ENCODE measurements at places on chromosomes 2 and 18.

GRCh38 chr18:45974088-45974536, 7.0 kb upstream of the EPG5 start:
- no peak for DNase-seq

GRCh38 chr2:159149747-159150146, 136.8 kb downstream of the WDSUB1 start:
- DNase-seq, result no peak

GRCh38 chr2:192254444-192254843, 59.7 kb upstream of the TMEFF2 start:
- DNase-seq, result no peak

GRCh38 chr18:1020731-1021344, 116.2 kb downstream of the ADCYAP1 start:
- no peak for DNase-seq

GRCh38 chr2:171991027-171991426, 8.7 kb upstream of the METAP1D start:
- no peak for DNase-seq

GRCh38 chr18:40152859-40153258, 1802.2 kb upstream of the PIK3C3 start:
- no peak for DNase-seq

DNA sequence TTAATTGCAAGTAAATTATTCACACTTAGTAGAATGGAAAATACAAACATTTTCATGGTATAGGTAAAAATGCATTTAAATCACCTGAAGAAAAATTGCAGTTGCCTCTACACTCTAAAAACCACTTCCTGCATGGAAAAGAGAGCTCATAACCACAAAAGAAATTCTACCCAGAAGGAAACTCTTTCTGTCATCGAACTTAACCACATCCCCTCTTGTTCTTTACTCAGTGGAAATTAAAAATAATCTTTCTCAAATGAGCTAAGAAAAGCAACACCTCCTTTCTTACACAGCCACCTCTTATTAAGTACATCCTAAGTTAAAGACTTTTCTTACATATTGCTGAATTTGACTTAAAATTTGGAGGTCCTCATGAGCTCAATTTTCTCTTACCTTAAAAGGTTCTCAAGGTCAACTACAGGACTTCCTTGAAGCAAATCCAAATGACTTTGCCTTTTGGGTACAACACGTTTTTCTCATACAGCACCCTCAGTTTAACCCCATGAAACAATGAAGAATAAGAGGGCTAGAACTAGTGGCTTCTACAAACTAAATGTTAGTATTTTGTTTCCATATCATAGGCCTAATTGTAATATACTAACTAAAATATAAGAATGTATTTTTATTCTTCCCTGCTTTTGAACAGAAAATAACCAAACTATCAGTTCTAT, 109.1 kb upstream of the CRIM1 start:
- DNase-seq, result no peak

DNA sequence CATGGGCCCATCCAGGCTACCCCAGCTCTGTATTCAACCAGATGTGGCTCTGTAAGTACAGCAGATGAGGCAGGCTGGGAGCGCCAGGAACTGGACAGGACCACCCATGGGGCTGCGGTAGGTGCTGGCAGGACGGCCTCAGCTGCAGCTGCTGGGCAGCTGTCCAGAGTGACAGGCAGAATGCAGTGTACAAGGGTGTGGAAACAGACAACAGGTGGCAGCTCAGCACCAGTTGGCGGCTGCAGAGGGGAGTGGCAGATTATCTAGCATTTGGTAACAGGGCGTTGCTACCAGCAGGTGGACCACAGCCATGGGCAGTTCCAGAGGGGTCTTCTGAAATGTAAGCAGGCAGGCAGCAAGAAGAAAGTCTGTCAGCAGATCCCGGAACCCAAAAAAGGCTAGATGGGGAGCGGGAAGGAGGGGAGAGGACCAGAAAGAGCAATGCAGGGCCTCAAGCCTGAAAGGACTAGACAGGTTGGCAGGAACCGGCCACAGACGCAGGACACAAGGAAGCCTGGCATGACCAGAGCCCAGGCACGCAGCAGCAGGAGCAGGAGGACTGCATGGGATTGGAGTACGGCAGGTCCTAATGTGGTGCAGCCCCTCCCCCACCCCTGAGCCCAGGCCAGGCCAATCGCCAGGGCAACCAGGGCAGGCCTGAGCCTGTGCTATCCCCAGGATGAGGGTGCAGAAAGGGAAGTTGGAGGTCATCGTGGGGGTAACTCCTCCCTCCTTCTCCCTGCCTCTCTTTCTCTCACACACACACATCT, 24.7 kb downstream of the PKDCC start:
- no peak for DNase-seq

DNA sequence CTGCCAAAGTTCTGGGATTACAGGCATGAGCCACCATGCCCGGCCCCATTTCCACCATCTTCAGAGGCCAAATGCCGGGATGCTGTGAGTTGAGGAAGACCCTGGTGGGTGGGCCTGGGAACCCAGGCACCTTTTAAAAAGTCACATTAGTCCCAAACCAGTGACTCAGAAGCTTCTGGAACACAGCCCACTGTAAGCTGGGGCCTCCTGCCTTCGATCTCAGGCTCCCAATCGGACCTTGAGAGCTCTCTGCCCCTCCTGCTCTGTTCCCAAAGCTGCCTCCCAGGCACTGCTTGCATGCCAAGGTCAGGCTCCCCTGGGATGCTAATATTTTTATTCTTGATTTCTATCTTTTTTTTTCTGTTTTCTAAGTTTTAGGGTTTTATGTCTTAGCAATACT, 4.2 kb downstream of the ADCY3 start:
- DNase-seq, result no peak
